ENCODE measurements at places on chromosomes 4 and X.
A peak's percentile ranks its signal among the peaks of the same experiment; 100 is the strongest.

DNA sequence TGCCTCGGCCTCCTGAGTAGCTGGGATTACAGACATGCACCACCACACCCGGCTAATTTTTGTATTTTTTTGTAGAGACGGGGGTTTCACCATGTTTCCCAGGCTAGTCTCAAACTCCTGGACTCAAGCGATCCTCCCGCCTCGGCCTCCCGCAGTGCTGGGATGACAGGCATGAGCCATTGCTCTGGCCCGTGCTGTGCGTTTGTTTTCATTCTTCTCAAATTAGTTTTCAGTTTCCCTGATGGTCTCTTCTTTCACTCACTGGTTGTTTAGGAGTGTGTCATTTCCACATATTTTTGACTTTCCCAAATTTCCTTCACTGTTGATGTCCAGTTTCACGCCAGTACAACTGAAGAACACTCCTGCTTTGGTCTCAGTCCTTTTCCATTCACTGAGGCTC is 31.8 kb downstream of the SH3TC1 start:
- DNase-seq, result peak; percentile 46

DNA sequence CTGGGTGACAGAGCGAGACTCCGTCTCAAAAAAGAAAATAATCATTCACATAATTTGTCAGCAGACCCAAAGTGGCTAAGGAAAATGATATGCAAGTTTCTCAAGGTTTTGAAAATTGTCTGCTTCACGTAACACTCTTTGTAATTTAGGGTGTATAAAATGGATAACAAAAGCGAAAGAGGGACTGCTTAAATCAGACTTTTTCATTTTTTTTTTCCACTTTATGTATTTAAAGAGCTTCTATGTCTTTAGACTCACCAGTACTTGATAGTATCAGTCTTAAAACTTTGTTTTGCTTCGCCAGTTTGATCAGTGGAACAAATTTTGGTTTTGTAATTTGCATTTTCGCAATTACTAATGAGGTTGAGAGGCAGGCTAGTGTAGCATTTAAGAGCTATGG is 34.6 kb downstream of the USP9X start:
- no peak for DNase-seq

GRCh38 chrX:12950851-12951594 is 23.9 kb upstream of the TMSB4X start:
- DNase-seq, result peak; percentile 33

- peak; percentile 96 for DNase-seq
These were observed 1578.3 kb upstream of the TENM3 start for GRCh38 chr4:180664766-180665368.

GRCh38 chrX:43446752-43447151 is 209.3 kb upstream of the MAOA start:
- no peak for DNase-seq

GRCh38 chrX:18490806-18491555 is 65.6 kb downstream of the CDKL5 start:
- DNase-seq, result peak; percentile 10

DNA sequence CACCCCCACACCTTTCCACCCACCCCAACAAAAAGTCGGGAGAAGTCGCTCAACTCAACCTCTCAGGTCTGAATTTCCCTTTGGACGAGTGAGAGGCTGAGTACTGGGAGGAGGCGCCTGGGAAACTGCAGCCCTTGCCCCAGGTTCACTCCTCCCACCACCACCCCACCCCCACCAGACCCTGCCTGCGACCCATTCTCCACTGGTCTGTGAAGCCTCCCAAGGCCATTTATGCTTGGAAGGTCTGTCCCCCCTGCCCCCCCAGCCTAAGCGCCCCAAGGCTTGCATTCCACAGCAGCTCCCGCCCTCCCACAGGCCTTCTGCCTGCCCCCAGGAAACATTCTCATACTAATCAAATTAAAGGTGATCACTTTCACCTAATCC is 27.2 kb downstream of the ELF4 start:
- no peak for DNase-seq

DNA sequence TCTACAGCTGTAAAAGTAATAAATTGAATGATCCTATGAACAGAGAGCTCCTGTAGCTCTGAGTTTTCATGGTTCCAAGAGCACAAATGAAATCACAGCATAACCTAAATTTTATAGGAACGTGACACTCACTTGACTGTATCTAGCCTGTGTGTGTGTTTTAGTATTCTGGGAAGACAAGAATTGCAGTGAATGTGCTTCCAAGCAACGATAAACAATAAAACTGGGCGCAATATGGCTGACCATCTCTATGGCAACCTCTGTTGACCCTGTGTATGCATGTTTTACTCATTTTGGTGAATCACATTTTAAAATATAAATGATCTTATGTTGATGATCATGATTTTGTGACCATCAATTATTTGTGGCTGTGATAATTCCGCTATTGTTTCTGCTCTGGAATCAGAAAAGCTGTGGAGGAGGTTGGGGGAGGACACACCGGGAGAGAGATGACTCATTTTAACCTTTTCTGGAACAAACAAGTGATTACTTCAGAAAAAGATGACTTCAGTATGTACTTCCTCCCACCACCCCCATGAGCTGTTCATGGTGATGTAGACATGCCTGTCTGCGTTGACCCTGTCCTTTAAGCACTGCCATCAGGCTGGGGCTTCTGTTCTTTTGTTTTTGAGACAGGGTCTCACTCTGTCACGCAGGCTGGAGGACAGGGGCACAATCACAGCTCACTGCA is 31.8 kb downstream of the USP11 start:
- peak; percentile 62 for DNase-seq

Measured in choroid plexus epithelial cell (primary cell).